Cerebellar nuclear complex (tissue), 1 donor: ENCODE measurements at places on chromosomes 13 and 19.

- no peak for DNase-seq
These were observed 2.4 kb downstream of the MBOAT7 start for GRCh38 chr19:54186934-54187381.

DNA sequence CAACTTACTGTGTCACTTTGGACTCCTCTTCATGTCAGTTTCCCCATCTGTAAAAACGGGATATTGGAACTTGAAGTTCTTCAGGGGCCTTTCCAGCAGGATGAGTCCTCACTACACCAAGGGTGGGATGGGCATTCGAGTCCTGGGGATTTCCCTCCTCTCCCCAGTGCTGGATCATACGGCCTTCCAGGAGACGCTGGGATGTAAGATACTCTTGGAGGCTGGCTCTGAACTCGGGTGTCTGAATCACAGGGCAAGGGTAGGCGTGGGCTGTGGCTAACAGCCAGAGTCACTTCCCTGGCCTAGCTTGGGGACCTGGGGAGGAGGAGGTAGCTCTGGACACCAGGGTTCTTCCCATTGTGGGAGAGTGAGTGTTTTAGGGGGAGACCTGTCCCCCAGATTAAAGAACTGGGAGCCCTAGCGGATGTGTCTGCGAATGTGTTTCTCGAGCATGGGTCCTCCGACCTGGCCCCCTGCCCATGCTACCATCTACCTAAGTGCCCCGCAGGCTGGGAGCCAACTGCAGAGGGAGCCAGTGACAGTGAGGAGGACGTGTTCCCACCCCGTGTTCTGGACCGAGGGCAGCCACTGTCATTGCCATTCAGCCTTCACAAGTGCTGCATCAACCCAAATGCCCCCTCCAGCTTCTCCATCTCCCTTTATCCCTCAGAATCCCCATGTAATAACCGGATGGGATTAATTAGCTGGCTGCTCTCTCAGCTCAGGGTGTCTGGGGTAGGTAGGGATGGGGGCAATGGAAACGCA is 2.4 kb upstream of the CYTH2 start:
- no peak for DNase-seq

- DNase-seq: no peak
These were observed 10.6 kb upstream of the GPR18 start for GRCh38 chr13:99268822-99269221.

- DNase-seq: no peak
These were observed 162.7 kb downstream of the KLF12 start for GRCh38 chr13:73971481-73971880.

GRCh38 chr19:13606156-13606555 is 99.9 kb upstream of the CACNA1A start:
- DNase-seq: no peak

DNA sequence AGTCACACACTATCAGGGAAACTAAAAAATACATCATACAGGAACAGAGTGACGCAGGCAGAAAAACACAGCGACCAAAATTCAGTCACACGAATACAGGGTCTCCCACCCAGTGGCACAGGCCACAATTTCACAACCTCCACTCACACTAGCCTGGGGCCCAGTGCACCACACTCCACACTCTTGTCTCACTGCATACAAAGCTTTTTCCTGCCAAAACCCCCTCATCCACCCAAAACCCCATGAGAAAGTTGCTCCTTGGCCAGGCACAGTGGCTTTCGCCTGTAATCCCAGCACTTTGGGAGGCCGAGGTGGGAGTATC is 1.2 kb downstream of the S1PR5 start:
- no peak for DNase-seq

GRCh38 chr13:31870511-31870910 is 131.2 kb downstream of the RXFP2 start:
- DNase-seq: no peak
